ENCODE measurements at places on chromosomes 5 and 9.
A peak's percentile ranks its signal among the peaks of the same experiment; 100 is the strongest.

DNA sequence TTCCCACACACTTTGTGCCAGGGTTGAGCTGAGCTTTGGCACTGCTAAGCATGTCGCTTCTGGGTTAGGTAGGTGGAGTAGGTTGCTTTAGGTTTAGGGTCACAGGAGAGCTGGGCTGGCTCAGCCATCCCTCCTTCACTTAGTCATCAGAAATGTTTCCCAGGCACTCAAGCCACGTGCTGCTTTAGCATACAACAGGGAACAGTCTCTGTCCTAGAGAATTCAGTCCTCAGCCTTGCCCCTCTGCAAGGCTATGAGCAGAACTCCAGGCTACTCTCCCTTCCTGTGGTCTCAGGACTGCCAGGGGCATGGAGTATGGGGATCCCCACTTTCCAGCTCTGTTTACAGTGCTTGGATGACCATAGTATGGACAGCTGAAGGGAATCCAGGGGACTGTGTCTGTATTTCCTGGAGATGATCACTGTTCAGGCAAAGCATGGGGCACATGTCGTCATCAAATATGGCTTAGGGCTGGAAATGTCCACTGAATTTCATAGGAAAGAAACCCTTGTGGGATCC, 7.5 kb upstream of the ANKRD33B start:
- DNase-seq, result no peak

- DNase-seq, result no peak
Observed at GRCh38 chr5:175248416-175248905, 195.5 kb downstream of the DRD1 start.

- no peak for DNase-seq
Observed at GRCh38 chr5:94288937-94289336, 329.5 kb downstream of the KIAA0825 start.

DNA sequence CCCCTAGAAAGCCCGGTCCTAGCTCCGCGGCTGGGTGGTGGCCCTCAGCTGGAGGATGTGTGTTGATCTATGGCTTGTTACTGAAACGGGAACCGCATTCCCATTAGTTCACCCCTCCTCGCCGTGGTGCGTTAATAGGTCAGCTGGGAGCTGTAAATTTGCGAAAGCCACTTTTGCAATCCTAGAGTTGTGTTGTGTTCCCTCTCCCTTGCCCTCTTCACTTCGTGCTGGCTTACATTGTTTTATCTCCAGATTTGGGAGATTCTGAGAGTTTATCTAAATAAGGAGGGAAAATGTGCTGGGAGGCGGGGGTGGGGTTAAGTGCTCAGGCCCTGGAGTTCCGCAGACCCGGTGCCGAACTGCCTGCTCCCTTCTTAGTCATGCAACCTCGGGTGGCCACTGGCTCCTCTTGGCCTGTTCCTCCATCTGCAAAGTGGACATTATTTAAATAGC, 62.8 kb downstream of the HMCN2 start:
- peak; percentile 45 for DNase-seq

- no peak for DNase-seq
Observed at GRCh38 chr5:112087222-112087621, 330.2 kb upstream of the NREP start.

- no peak for DNase-seq
Observed at GRCh38 chr9:93702261-93702660, 125.9 kb downstream of the PHF2 start.

DNA sequence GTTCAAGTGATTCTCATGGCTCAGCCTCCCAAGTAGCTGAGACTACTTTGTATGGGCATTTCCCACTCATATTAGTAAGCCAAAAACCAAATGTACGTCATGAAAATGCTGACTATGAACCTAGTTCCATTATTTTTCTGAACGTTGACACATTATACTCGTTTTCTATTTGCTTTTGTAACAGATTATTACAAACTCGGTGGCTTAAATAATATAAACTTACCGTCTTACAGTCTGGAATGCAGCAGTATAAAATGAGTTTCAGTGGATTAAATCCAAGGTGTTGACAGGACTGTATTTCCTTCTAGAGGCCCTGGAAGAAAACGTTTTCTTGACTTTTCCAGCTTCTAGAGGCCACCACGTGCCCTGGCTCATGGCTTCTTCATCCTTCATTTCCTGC, 517.0 kb downstream of the GADD45G start:
- DNase-seq, result no peak

GRCh38 chr9:79829566-79830302, 258.0 kb downstream of the TLE4 start:
- DNase-seq, result no peak

DNA sequence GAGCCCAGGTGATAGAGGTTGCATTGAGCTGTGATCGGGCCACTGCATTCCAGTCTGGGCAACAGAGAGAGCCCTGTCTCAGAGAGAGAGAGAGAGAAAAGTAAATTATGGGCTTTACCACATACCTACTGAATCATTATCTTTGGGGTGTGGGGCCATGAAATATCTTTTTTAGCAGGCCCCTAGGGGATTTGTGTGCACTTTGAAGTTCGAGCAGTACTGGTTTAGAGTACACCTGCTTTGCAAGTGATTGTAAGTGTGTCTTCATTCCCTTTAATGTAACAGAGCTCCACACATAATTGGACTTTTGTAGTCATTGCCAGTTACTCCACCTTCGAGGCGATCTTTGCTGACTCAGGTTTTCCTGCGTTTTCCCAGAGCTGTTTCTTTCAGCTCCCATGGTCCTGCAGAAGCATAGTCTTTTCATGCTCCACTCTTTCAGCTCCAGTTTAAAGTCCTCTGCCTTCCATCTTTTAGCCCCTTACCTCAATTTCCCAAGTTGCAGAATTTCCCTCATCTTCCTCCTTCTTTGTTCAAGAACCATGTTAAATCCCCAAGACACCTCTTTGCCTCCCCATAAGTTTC, 24.0 kb upstream of the FRMPD1 start:
- DNase-seq, result no peak

Data from BE2C (cell line).